ENCODE measurements at places on chromosomes 3 and 15.

DNA sequence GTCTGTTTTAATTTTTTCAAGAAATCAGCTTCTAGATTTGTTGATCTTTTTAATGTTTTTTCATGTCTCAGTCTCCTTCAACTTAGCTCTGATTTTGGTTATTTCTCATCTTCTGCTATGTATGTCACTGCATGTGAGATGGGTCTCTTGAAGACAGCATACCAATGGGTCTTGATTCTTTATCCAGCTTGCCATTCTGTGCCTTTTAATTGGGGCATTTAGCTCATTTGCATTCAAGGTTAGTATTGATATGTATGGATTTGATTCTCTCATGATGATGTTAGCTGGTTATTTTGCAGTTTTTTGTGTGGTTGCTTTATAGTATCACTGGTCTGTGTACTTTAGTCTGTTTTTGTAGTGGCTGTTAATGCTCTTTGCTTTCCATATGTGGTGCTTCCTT lies 39.4 kb downstream of the CEP63 start:
- no peak for DNase-seq

- DNase-seq = peak; percentile 68
Observed at GRCh38 chr3:101466465-101467309, 46.3 kb downstream of the SENP7 start.

GRCh38 chr3:177978946-177979345 lies 557.3 kb upstream of the KCNMB2 start:
- DNase-seq = no peak

GRCh38 chr15:39430389-39430788 lies 150.5 kb upstream of the THBS1 start:
- no peak for DNase-seq

- DNase-seq = no peak
Observed at GRCh38 chr3:194928227-194928626, 242.5 kb downstream of the FAM43A start.

DNA sequence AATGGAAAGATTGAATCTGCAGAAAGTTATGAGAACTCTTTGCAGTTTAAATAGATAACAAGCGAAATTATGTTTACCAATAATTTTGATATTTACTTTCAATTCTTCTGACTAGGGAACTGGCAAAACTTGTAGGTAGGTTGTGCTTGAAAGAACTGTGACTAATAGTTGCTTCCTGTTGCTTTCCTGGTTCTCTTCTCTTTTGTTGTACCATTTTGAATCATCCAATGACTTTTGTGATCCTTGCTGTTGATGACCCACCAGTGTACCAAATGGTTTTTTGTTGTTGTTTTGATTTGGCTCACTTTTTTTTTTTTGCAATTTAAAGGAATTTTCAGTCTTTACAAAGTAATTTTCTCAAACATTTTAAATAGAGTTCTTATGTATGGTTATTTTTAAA lies 64.9 kb upstream of the DCBLD2 start:
- no peak for DNase-seq

DNA sequence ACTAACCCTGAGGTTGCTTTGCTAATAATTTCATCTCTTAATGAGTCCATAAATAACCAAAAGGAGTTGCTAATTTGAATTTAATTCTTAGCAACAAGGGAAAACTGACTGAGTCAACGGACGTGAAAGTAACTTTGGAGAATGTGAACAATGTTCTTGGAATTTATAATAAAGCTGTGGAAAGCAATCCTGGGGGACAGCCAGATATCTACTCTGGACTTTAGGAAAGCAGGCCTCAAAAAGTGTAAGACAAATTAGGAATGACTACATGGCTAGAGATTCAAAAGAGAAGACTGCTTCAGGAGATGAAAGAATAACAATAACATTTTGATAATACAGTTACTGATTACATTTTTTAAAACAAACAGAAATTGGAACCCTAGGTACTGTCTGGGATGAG lies 318.4 kb upstream of the COL8A1 start:
- no peak for DNase-seq

GRCh38 chr3:155185631-155186071 lies 105.5 kb downstream of the MME start:
- DNase-seq = no peak

GRCh38 chr15:62979252-62979651 lies 63.3 kb upstream of the TPM1 start:
- no peak for DNase-seq

- no peak for DNase-seq
Observed at GRCh38 chr15:64423970-64424369, 36.3 kb downstream of the TRIP4 start.

GRCh38 chr3:119571230-119571629 lies 8.1 kb upstream of the ADPRH start:
- DNase-seq = no peak

Measured in CD4-positive, alpha-beta T cell (primary cell).